ENCODE measurements at places on chromosomes 12 and 14. TPM values are rescaled to one million over a fixed set of nuclear protein-coding genes. Genes with fewer than 3 reads are reported as not detected.

The CLEC4C gene
- 0.23 TPM for polyA plus RNA-seq

- DNase-seq: no peak
These were observed 653 bp downstream of the PA2G4 start for GRCh38 chr12:56104815-56105608.

The P2RX2 gene
- polyA plus RNA-seq: not detected

- DNase-seq: no peak
These were observed 271.4 kb downstream of the SSPN start for GRCh38 chr12:26466726-26467125.

GRCh38 chr12:106058256-106059182 lies 80.2 kb downstream of the NUAK1 start:
- DNase-seq: no peak

GRCh38 chr14:75370416-75371205 lies 57.2 kb upstream of the JDP2 start:
- DNase-seq: no peak

DNA sequence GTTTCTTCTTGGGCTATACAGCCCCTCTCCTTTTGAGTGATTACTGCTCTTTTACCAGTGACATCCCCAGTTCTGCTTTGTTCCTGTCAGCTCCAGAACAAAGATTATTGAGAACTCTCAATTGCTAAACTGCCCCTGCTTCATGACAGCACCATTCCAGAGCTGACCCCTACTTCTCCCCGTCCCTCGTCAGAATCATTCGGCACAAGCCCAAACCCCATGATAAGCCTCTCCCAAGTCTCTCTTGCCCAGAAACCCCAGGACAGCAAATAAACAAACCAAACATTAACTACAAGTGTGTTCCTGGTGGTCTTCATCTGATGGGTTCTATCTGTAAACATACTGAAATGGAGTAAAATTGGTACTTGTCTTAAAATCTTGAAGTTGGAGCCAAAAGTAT lies 9.3 kb upstream of the DLGAP5 start:
- DNase-seq: no peak

The AQP2 gene
- not detected for polyA plus RNA-seq

Data from forelimb muscle (tissue), 1 donor.